ENCODE measurements at places on chromosomes 7 and 10.

GRCh38 chr7:132075515-132075914 lies 500.8 kb downstream of the PLXNA4 start:
- DNase-seq = no peak

DNA sequence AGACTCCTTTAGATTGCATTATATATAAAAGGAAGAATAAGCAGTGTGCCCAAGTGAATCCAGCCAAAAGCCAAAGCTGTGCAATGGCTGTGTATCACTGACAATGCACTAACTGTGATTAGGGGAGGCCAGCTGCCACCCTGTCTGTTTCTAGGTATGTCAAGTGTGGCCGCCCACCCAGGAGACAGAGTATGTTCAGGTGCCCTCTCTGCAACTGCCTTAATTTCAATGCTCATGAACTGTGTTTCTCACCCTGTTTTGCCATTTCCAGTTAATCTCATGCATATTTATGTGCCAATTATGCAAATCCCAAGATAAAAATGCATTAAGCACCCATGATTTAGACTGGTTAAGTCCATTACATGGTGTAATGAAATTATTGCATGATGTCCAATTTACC lies 159.4 kb downstream of the FRMD4A start:
- DNase-seq = no peak

GRCh38 chr7:41889040-41889439 lies 186.2 kb upstream of the INHBA start:
- DNase-seq = no peak

GRCh38 chr7:123348690-123349089 lies 148.9 kb upstream of the SLC13A1 start:
- no peak for DNase-seq

DNA sequence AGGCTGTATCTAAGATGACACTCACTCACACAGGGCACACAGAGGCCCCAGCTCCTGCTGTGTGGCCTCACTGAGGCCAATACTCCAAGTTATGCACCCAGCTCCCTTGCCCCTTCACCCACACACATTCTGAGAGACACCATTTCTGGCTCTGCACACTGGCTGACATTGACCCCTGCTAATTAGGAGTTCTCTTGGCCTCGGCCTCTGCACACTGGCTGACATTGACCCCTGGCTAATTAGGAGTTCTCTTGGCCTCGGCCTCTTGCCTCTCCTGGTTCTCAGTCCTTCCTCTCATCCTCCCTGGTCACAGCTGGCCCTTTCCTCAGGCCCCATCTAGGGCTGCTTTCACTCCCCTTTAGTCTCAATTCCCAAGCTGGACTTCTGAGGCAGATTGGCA lies 97.3 kb downstream of the GRID1 start:
- DNase-seq = peak; percentile 25

DNA sequence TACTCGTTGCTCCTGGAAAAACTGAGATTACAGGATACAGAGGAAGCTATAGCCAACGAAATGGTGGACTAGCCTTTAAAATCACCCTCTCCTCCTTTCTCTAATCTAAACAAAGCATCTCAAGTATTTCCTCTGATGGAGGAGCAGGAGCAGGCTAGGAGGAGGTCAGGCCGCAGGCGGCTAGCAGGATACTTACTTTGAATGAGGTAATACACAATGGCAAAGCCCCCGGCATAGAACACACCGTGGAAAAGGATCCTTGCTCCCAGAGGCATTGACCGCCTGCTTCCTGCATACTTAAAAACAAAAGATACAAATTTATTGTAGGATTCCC lies 64.4 kb downstream of the STK17A start:
- DNase-seq = no peak

GRCh38 chr7:4880218-4880617 lies 3.3 kb downstream of the RADIL start:
- DNase-seq = no peak

GRCh38 chr10:8312781-8313180 lies 258.3 kb downstream of the GATA3 start:
- DNase-seq = no peak

DNA sequence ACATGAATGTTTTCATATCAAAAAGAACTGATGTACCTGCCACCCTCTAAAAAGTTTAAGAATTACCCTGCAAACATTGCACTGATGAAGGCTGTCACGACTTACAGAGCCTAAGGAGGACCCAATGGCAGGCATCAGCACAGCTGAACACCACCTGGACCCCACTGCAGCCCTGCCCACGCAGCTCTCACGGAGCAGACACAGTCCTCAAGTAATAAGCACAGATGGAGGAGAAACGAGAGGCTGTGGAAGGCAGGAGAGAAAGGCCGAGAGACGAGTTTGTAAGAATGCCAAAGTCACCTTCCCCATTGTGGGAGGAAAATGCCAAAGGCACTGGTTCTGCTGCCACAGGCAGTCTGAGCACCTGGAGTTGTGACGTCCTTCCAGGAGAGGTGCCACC lies 135.0 kb downstream of the DLG5 start:
- DNase-seq = no peak

All from activated naive CD4-positive, alpha-beta T cell treated with anti-CD3 and anti-CD28 coated beads, Interleukin-2, amount 50 U/mL, for 72 hours (primary cell).